Mucosa of descending colon (tissue), 3 donors: ENCODE measurements at places on chromosomes 2 and 18. TPM values are rescaled to one million over a fixed set of nuclear protein-coding genes. Genes with fewer than 3 reads are reported as not detected.

The ADI1 gene
- 91.5 TPM for total RNA-seq

The SERPINB4 gene
- total RNA-seq, result not detected

The THSD7B gene
- not detected for total RNA-seq

The ARHGAP25 gene
- 8.8 TPM for total RNA-seq
